Retina (tissue), 1 donor: ENCODE measurements at places on chromosomes 1 and 21.

GRCh38 chr1:154869351-154870114 is 548 bp downstream of the KCNN3 start:
- DNase-seq, result no peak

- DNase-seq, result no peak
These were observed 5.5 kb downstream of the TADA1 start for GRCh38 chr1:166870584-166870983.

DNA sequence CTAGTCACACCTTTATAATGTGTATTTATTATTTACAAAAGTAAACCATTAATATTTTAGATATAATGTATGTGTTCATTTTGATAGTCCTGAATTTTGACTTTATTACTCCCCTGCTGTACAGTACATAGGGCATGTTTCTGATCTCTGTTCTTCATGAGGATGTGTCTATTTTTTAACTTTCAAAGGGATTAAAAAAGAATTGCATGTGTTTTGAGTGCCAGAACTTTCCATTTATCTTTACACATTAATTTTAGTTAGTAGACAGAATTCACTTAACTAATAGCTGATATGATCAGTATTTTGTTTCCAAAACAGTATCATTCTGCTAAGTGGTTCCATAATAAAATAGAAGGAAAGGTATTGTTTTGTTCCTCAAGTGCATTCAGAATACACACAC is 3.1 kb downstream of the PBX1 start:
- no peak for DNase-seq

GRCh38 chr1:21100481-21100921 is 76.2 kb downstream of the EIF4G3 start:
- no peak for DNase-seq

DNA sequence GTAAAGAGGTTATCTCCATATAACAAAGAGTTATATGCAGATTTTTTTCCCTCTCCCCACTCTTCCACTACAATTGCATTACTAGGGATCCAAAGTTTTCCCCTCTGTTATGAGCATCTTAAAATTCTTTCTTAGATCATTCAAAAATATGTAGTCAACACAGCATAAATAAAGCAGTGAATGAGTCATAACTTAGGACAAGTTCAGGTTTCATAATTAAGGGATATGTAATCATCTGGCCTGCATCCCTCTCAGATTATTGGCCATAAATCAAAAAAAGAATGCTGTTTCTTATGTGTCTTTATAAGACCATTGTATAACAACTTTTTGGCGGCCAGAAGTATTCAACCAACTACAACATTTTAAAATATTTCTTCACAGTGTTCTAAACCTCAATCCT is 1526.1 kb downstream of the KCNT2 start:
- DNase-seq, result no peak

DNA sequence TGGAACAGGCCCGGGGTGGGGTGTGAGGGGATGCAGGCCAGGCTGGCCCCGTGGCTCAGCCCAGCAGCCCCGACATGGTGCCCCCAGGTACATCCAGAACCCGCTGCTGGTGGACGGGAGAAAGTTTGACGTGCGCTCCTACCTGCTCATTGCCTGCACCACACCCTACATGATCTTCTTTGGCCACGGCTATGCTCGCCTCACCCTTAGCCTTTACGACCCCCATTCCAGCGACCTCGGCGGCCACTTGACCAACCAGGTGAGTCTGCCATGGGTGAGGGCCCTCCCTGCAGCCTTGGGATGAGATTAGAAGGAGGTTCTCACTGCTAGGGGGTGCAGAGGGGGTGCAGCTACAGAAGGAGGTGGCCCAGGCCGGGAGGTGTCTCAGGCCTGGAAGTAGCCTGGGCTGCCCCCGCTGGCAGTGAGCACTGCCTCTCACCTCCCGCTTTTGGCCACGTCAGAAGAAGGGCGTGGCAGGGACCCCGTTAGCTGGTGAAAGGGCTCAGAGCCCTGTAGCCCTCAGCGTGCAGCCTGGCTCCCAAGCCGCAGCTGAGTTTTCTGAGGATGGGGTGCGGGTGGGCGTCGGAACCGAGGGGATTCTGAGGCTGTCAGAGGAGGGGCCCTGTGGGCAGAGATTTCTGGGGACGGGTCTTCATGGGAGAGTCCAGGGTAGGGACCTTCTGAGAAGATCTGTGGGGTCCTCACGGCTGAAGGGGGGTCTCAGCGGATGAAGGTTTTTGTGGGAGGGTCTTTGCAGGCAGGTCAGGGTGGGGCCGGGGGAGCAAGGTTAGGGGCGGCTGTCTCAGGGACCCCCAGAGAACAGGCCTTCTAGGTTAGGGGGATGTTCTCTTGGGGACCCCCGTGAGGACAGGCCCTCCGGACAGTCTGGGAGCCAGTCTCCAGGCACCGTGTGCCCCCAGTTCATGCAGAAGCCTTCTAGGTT is 10.4 kb downstream of the TTLL10 start:
- DNase-seq, result no peak

- DNase-seq, result no peak
These were observed 5.9 kb downstream of the SMG7 start for GRCh38 chr1:183477986-183478781.

- no peak for DNase-seq
These were observed 66.3 kb downstream of the RABGAP1L start for GRCh38 chr1:174225499-174226204.

- DNase-seq, result peak; percentile 84
These were observed at the start of gene NAXE for GRCh38 chr1:156591432-156592157. TSS of gene NAXE (plus strand) at chr1:156591776. CDS start at chr1:156591805, 29 bp downstream.

DNA sequence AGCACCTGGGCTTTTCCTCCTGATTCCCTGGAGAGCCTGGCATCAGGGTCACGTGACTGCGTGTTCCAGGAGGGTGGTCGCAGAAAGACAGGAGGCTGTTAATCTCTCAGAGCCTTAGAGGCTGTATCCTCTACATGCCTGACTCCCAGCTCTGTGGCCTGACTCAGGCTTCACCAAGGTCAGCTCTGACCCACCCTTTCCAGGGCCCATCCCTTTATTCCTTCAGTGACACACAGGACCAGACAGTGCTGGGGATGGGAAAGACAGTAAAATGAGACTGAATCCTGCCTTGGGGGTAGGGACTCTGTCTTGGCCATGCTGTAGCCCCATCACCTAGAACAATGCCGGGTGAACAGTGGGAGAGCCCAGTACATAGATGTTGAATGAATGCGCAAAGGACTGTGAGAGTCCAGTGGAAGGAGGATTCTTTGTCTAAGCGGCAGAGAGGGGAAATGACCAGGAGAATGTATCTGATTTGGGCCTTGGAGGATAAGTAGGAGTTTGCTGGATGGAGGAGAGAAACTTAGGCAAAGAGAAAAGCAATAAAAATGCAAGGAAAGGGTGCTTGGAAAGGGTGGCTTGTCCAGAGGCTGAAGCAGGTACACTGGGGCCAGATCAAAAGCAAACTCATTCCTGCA is 33.0 kb downstream of the EPHX1 start:
- no peak for DNase-seq

DNA sequence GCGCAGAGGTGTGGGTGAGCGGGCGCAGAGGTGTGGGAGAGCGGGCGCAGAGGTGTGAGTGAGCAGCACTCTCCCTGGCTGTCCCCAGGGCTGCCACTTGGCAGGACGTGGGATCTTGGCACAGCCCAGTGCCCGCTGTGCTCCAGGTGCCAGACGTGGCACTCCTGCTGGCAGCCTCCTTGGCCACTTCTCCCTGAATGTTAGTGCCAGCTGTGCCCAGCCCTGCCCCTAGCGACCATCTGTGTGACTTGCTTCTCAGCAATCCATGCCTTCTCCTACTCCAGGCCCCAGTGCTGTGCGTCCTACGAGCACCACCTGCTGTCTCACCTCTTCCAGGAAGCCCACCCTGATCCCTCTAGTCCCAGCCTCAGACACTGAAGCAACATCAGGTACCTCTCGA is 30.5 kb downstream of the KRTAP10-1 start:
- no peak for DNase-seq

- DNase-seq, result no peak
These were observed 11.5 kb upstream of the SLC2A7 start for GRCh38 chr1:9037476-9038337.

- DNase-seq, result no peak
These were observed 473.4 kb downstream of the CAMTA1 start for GRCh38 chr1:7258589-7259135.

DNA sequence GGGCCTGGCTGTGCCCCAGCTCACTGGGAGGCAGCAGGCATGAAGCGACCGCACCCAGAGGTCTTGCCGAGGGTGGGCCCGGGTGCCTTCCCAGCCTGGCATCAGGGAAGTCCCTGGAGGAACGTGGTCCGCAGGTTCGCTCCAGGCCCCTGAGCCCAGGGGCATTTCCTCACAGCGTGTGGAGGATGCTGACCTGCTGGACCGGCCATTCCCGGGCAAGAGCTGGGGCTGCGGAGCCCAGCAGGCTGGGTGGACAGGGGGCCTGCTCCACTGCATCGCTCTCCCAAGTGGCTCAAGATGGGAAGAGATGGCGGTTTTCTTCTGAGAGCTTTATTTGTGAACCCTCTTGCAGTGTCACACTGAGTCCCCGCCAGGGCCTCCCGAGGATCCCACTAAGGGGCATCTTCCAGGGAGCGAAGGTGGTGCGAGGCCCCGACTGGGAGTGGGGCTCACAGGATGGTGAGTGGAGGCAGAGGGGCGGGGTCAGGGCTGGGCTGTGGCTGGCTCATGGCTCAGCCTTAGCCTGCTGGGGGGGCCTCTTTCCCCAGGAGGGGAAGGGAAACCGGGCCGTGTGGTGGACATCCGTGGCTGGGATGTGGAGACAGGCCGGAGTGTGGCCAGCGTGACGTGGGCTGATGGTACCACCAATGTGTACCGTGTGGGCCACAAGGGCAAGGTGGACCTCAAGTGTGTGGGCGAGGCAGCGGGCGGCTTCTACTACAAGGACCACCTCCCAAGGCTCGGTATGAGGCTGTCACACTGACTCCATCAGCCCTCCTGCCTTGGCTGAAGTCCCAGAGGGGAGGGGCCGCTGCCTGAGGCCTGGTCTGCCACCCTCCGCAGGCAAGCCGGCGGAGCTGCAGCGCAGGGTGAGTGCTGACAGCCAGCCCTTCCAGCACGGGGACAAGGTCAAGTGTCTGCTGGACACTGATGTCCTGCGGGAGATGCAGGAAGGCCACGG is 7.2 kb upstream of the MMP23B start:
- DNase-seq, result no peak

DNA sequence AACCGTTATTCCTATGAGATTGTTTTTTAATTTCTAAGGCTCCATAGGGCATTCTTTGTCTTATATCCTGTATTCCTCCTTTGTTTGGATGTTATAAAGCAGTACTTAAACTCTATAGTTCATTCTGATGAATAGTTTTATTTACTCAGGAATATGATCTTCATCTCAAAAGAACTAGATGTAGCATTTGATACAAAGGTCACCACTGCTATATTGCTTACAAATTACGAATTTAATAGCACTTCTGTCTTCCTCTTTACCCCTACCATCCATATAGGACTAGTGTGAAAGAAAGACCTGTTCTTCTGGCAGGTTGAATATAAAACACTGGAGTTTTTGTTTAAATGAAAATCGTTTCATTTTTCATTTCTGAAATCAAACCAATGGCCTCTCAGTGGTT is 468.1 kb upstream of the CXADR start:
- no peak for DNase-seq

GRCh38 chr1:89068291-89068690 is 3.3 kb upstream of the GBP1 start:
- no peak for DNase-seq

DNA sequence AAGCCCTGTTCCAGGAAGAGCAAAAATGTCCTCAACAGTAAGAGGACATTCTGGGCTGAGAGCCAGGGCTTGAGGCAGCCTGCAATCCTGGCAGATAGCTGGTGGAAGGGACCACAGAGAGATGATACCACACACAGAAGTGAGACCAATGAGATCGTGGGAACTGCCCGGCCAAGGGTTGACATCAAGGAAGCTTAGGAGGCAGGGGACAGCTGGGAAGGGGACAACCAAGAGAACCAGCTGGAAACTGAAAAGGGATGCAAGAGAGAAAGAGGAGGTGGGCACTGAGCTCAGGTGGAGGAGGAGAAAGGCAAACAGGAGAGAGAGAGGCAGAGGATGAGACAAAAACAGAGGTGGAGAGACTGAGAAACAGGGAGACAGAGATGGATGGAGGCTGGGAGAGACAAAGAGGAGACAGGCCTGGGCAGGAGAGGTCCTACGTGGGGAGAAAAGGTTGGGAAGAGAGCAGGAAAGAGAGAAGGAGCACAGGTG is 9.2 kb downstream of the PDZK1IP1 start:
- DNase-seq, result no peak

GRCh38 chr1:248858096-248858890 is 592 bp downstream of the ZNF692 start:
- DNase-seq, result peak; percentile 91

GRCh38 chr1:31306278-31306677 is 9.4 kb downstream of the ZCCHC17 start:
- DNase-seq, result no peak

- DNase-seq, result no peak
These were observed 15.1 kb downstream of the IFNAR1 start for GRCh38 chr21:33339918-33340317.

DNA sequence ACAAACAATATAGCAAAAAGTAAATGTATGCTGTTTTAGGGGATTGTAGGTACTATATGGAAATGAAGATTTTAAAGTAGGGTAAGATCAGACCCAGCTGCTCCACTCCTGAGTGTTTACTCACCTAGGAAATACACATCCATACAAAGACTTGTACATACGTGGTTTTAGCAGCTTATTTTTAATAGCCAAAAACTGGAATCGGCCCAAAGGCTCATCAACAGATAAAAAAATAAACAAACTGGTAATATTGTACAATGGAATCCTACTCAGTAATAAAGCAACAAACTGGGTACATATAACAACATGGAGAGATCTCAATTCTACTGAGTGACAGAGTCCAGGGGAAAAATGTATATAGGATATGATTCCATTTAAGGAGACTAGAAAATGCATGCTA is 179.2 kb upstream of the TMEM51 start:
- no peak for DNase-seq
